ENCODE measurements at places on chromosomes 1 and 21.

DNA sequence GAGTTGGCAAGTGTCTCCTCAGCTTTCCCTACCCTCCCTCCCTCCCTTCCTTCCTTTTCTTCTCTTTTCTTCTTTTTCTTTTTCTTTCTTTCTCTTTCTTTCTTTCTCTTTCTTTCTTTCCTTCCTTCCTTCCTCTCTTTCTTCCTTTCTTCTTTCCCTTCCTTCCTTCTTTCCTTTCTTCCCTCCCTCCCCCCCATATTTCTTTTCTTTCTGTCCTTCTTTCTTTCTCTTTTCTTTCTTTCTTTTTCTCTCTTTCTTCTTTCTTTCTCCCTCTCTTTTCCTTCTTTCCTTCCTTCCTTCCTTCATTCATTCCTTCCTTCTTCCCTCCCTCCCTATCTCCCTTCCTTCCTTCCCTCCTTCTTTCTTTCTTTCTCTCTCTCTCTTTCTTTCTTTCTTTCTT, 18.6 kb upstream of the TTC22 start:
- DNase-seq, result no peak

DNA sequence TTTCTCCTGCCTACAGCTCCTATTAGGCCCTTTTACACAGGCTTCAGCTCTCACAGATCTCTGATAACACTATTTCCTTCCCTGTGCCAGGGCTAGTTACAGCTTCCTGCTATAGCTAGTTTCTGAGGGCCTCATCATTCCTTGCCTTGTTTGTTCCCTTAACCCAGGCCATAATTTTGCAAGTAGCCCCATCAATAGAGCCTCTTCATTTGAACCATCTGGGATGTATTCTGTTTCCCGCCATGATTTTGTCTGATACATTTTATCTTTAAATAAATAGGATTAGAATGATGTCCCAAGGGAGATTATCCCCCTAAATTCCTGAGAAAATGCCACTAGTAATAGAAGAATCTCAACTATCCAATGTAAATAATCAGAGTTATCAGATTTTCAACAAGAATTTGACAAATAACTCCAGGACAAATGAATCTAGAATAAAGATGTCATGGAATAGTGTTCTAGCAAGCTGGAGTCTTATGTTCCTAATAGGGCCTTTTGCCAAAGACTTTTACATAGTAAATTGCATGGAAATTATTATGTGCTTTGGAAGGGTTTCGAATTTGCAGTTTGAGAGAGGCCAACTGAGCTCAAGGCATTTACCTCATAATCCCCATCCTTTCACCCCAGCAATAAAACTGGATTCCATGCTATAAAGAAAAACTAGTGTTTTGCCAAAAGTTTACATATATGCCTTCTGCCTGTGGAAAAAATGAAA, 16.1 kb downstream of the IFT25 start:
- no peak for DNase-seq

GRCh38 chr21:35258521-35258920, 209.4 kb upstream of the RUNX1 start:
- no peak for DNase-seq

DNA sequence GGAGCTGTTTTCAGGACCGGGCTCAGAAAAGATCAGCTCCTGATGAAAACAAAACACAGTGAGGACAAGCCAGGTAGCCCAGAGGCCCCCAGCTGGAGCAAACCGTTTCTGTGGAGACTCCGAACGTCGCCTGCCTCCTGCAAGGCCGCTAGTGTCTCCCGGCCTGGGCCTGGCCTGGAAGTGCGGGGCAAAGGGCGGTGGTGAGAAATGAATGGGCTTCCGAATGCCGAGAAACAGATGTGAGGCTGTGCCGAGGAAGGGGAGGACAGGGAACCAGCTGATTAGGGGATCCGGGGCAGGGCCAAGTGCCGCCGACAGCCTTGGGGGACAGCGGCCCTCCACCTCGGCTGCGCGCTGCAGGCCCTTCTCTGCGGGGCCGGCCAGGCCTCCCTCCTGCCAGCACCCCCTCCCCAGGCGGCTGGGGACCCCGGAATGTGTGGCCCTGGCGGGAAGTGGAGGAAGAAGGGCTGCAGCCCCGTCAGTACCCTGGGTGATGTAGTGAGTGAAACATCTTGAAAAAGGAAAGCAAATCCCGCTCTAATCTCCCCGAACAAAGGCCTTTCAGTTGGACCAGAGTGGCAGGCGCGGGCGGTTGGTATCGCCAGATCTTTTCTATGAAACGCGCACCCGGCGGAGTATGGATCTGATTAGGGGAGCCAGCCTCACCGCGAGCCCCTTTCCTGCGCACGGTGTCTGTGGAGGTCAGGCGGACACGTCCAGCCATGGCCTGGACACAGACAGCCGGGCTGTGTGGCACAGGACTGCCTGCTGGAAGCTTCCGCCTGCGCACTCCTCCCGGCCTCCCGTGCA, 52.6 kb downstream of the PRDM16 start:
- no peak for DNase-seq

DNA sequence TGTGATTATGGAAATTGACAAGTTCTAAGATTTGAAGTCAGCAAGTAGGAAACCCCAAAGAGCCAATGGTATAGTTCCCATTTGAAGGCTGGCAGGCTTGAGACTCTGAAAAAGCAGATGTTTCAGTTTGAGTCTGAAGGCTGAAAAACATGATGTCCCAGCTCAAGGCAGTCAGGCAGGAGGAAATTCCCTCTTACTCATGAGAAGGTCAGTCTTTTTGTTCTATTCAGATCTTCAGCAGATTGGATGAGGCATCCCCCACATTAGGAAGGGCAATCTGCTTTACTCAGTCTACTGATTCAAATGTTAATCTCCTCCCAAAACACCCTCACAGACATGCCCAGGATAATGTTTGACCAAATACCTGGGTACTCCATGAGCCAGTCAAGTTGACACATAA, 372.5 kb upstream of the ST6GALNAC5 start:
- DNase-seq, result no peak

DNA sequence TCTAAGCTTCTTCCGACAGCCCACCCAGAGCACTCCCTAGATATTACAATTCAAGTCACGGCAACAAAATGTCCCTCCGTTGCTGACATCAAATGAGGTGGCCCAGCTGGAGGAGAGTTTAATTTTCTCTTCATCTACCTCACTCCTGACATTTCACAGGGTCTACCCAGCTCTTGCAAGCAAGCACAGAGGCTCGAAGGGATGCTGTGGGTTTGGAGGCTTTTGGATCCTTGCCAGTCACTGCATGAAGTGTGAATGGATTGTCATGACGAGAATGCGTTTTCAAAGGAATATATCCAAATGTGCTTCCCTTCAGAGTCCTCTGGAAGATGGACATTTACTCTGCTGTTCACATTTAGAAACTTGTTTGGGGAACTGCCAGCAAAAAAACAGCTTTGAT, 33.5 kb downstream of the CAPN8 start:
- DNase-seq, result no peak

Measured in Jurkat, Clone E6-1 (cell line).